ENCODE measurements at places on chromosomes 4 and X. TPM values are rescaled to one million over a fixed set of nuclear protein-coding genes. Genes with fewer than 3 reads are reported as not detected.

GRCh38 chr4:172740434-172740833 lies 428.2 kb upstream of the GALNT7 start:
- no peak for DNase-seq

GRCh38 chr4:142155347-142155746 lies 519.0 kb downstream of the IL15 start:
- no peak for DNase-seq

- no peak for DNase-seq
These were observed 21.9 kb downstream of the APOO start for GRCh38 chrX:23885803-23886202.

DNA sequence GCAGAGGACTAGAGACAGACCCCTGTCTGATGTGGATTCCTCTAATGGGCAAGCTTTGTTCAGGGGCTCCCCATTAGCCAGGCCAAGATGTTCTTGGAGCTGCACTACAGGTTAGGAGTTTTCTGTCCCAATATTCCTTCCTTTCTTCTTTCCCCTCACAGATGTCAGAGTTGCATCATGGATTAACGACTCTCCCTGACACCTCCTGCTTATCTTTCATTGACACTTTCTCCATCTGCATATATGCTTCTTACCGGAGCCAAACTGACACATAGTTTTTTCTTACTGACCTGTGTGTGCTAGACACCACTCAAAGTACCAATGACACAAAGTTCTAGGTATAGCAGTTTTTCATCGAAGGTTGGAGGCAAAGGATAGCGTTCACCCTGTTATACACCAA lies 228.6 kb upstream of the HCCS start:
- no peak for DNase-seq

DNA sequence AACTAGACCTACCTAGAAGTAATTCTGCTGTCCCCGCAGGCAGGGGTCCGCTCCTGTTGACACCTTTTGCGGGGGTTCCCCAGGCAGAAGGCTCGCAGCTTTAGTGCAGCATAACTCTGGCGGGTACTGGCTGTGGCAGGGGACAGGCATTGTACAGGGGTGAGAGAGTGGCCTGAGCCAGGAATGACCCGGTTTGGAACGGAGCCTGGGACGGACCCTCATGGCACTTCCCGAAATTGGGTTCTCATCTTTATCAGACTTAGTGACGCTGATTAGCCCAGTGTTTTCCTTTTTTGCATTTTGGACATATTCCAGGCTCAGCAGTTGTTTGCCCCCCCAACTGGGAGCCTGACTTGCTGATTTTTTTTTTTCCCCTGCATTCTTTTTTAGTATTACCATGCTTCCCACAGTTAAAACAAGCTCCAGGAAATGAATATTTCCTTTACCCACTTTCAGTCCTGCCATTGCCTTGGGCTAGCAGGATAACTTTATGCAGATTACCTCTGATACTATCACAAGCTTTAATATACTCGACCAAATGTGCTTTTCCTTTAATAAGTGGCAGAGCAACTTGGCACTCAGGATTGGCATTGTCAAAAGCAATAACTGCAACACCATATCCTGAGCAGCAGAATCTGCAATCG lies 55.8 kb upstream of the WDR1 start:
- DNase-seq, result no peak

DNA sequence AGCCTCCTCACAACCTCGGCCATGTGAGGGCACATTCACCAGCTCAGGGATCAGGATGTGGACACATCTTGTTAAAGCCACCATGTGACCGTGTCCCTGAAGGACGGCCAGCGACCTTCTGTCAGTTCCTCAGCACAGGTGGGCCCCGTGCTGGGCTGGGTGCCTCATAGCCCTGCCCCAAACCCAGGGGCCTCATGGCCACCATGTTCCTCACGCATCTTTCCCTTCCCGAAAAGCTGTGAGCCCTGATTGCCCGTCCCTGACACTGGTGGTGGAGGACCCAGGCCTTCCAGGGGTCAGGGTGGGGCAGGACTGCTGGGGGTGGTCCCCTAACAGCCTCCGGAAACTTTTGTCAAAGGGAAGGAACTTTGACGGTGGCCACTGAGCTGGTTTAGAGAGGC lies 60.1 kb upstream of the ADRA2C start:
- no peak for DNase-seq

GRCh38 chrX:151754641-151755215 lies 20.2 kb downstream of the CNGA2 start:
- no peak for DNase-seq

DNA sequence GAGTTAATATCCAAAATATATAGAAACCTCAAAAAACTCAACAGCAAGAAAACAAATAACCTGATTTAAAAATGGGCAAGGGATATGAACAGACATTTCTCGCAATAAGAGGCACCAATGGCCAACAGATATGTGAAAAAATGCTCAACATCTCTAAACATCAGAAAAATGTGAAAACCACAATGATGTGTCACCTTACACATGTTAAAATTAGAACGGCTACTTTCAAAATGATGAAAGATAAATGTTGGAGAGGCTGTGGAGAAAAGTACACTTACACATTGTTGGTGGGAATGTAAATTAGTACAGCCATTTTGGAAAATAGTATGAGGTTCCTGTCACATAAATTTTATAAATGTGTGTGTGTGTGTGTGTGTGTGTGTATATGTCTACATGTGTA lies 731.3 kb downstream of the DMD start:
- DNase-seq, result no peak

Gene TXK
- 5.2 TPM for total RNA-seq

Gene HMGB2
- 27.3 TPM for total RNA-seq

Gene GABRE
- total RNA-seq, result 149 TPM

Gene MAGEE2
- total RNA-seq, result not detected

Gene CSAG1
- not detected for total RNA-seq

Gene RHOXF1
- not detected for total RNA-seq

Gene SPANXN3
- total RNA-seq, result not detected
